Activated T-cell treated with anti-CD3 and anti-CD28 coated beads, Interleukin-2, amount 50 U/mL, for 4 hours (primary cell): ENCODE measurements at places on chromosomes 12 and 14. TPM values are rescaled to one million over a fixed set of nuclear protein-coding genes. Genes with fewer than 3 reads are reported as not detected.

The CLEC4D gene
- not detected for total RNA-seq

The GLS2 gene
- total RNA-seq: 1.7 TPM

The MVK gene
- 10.2 TPM for total RNA-seq

GRCh38 chr14:85358136-85358785 is 171.7 kb upstream of the FLRT2 start:
- DNase-seq: no peak

GRCh38 chr12:98513379-98514322 is 1.7 kb upstream of the TMPO start:
- no peak for DNase-seq

- DNase-seq: no peak
Observed at GRCh38 chr14:50477760-50478159, 54.6 kb downstream of the MAP4K5 start.

The CACNA1C gene
- total RNA-seq: 0.03 TPM

The GOLGA3 gene
- total RNA-seq: 75.9 TPM

DNA sequence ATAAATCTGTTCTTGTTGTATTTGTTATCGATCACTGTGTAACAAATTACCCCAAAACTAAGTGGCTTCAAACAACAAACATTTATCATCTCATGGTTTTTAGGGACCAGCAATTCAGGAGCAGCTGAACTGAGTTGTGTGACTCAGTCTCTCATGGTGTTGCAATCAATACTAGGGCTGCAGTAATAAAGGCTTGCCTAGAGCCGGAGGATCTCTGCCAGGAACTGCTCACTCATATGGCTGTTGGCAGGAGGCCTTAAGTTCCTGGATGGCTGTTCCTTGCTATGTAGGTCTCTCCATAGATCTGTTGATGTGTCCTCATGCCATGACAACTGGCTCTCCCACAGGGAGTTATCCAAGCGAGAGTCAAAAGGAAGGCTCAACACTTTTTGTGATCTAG is 3.8 kb upstream of the PSMC6 start:
- DNase-seq: no peak

The INSM2 gene
- total RNA-seq: not detected

- DNase-seq: no peak
Observed at GRCh38 chr14:49947506-49947905, 54.6 kb downstream of the ARF6 start.

- DNase-seq: no peak
Observed at GRCh38 chr12:123163227-123163626, 12.3 kb upstream of the PITPNM2 start.

DNA sequence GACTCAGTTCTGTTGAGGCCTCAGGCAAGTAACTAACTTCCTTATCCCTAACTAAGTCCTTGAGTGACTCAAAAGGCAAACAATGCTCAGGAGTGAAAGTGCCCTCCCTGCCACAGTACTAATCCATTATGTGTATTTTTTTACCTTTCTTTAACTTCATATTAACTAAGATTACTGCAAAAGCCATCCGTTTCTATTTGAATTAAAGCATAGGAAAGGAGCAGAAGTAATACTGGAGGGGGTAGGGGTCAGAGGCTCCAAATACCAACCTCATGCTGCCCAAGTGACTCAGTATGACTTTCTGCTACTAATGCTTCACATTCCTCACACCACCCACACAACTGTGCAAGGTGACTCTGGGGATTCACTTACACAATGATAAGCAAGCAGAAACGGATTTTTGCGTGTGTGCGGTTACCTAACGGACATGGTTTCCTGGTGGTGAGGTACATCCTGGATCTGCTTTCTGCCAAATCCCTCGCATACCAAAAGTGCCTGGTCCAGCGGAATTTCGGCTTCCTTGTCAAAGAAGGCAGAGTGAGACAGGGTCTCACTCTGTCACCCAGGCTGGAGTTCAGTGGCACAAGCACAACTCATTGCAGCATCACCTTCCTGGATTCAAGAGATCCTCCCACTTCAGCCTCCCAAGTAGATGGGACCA is 25.1 kb downstream of the MOK start:
- no peak for DNase-seq

- peak; percentile 50 for DNase-seq
Observed at GRCh38 chr14:89618811-89619551, 201.9 kb upstream of the FOXN3 start.

- DNase-seq: no peak
Observed at GRCh38 chr12:68630598-68630997, 19.9 kb downstream of the RAP1B start.

DNA sequence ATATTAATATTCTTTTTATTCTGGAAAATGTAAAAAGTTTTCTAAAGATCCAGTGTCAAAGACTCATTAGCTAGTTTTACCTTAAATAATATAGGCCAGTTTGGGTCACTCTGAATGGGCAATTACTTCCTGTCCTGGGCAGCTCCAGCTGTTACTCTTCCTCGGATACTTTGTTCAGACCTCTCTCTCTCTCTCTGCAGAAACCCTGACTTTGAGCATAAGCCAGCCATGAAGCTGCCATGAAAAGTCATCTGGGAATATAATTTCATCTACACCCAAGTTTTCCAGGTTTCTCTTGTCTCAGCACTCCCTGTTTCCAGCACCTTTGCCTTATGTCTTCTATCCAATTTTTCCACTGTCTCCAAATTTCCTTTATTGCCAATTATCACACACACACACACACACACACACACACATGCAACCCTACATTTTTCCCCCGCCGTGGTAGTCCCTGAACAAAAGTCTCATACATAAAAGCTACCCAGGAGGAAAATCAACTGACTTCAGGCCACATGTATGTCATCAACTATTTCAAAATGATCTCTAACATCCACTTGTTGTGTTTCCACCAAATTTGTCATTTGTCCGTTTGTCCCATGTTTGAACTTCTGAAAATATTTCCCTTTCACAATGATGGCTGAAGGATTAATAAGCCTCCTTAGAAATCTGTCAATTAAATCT is 318.1 kb downstream of the SSPN start:
- no peak for DNase-seq

- DNase-seq: no peak
Observed at GRCh38 chr14:23610090-23610814, 25.9 kb upstream of the DHRS2 start.

- DNase-seq: no peak
Observed at GRCh38 chr14:50156111-50156510, 39.7 kb upstream of the VCPKMT start.

The SERPINA4 gene
- total RNA-seq: not detected

DNA sequence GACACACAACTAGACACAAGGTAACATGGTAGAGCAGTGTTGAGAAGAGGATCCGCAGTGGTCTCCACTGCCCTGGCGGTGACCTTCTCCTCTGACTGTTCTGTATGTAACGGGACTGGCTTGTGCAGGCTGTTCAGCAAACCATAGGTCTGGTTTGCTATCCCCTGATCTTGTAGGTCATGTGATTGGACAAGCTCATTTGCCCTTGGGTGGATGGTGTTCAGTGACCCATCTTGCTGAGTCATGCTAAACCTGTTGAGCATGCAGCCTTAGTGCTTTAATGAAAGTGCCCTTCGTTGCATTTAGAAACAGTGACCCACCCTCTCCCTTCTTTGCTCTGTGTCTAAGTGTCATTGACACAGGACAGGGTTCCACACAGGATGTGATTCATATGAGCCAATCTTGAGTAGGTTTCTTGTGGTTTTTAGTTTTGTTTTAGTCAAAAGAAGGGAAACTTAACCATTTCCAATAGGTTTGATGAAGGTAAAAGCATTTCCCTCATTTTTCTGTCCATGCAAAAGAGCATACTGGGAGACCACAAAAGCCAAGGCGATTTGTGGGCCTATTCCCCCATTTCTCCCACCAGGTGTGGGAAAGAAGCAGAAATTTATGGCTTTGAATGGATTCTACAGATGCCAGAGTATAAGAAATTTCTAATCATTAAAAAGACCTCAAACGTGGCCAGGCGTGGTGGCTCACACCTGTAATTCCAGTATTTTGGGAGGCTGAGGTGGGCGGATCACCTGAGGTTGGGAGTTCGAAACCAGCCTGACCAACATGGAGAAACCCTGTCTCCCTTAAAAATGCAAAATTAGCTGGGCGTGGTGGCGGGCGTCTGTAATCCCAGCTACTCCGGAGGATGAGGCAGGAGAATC is 32.6 kb upstream of the HIF1A start:
- DNase-seq: peak; percentile 33

The PRR4 gene
- 0.91 TPM for total RNA-seq

- DNase-seq: no peak
Observed at GRCh38 chr12:45388545-45388944, 172.7 kb downstream of the ANO6 start.

The SYNDIG1L gene
- total RNA-seq: not detected

DNA sequence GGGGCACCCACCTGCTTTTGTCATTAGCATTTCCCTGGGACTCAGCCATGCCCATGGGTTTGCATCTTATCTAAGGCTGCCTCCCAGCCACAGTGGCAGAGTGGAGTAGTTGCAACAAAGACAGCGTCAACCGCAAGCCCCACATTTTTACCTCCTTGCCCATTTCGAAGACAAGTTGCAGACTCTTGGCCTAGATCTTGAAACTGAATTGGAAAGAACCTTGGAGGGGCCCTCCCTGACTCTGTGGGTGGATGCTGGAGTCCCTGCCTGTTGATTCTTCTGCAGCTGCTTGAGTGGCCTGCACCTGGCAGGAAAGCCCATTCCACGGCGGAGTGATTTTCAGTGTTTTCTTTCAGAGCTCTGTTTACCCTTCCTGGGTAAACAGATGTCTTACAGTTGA is 309.0 kb downstream of the VRK1 start:
- DNase-seq: no peak

- DNase-seq: no peak
Observed at GRCh38 chr12:52903285-52903854, 1.5 kb downstream of the KRT8 start.

DNA sequence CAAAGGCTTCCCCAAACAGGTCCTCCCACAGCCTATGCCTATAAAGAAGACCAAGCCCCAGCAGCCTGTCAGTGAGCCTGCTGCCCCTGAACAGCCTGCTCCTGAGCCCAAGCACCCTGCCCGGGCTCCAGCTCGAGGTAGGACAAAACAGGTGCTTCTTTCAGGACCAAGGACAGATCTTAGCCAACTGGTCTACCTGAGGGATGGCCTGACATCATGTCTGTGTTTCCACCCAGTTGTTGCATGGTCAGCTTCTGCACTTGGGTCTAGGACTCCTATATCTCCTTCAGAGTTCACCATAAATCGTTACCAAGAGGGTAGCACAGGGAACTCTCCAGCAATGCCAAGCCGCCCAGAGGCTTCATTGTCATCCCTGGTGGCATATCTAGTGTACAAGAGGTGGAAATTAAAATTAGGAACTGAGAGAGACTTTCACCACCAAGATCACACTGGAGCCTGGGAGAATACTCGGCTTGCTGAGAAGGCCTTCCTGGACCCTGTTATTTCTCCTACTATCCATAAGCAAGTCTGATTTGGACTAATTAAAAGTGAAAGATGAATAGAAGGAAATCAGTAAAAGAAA is 38.2 kb upstream of the OAS1 start:
- DNase-seq: no peak

The KRT83 gene
- total RNA-seq: not detected

- no peak for DNase-seq
Observed at GRCh38 chr14:89359477-89360222, 57.4 kb downstream of the FOXN3 start.
